NCI-H187 (cell line): ENCODE measurements at places on chromosomes 12 and 14.

DNA sequence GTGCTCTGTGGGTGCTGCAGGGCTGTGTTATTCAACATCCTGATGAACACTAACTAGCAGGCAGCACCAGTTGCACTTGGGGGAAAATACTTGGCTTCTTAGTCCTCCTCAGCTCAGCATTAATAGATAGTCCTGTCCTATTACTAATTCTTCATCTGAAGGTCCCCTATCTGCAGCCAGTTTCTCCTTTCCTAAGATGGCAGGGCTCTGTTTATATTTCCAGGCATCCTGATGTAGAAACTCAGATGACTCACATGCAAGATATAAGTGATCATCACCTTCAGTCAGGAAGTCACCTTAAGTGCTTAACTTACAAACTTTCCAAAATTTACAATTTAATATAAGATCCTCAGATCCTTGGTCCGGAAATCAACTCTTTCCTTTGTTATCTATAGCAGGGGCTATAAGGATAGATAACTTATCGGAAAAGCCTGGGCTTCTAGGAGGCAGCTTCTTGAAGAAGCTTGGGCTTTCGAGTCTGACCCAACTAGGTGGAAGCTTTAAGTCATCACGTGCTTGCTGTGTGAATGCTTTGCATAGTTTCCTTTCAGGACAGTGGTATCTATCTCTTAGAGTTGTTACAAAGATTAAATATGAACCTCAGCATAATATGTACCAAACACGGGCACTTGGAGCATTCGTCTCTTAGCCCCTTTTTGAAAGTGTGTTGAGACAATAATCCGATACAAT is 181.0 kb upstream of the GRIP1 start:
- DNase-seq = no peak

GRCh38 chr14:106562451-106562850 is 1036.1 kb downstream of the TMEM121 start:
- no peak for DNase-seq

DNA sequence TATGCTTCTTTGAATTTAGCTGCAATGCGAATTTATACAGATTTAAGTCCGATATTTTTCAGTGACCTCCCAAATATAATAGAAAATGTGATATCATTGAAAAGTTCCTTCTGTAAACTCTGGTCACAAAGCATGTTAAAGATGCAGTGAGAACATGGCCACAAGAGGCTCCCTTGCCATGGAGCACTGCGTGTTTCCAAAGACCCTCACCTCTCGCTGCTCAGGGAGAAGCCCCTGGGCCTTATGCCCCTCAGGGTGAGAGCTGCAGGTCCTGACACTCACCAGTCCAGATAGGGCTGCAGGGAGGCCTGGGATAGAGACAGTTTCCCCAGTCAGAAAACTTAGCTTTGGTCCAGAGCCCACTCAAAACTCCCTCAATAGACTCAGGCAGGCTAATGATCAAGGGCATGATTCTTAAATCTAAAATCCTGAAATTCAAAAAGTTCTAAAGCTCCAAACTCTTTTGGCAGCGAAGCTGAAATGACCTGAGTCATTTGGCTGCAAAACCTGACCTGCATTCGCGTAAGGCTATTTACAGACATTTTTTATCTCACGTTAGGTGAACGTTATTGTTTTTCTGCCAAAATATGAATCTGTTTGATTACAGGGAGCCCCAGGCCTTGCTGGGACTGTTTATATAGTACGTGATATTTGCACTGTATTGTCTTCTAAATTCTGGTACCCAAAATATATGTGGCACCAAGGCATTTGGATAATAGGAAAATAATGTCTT is 67.8 kb downstream of the CAPZA3 start:
- DNase-seq = no peak

DNA sequence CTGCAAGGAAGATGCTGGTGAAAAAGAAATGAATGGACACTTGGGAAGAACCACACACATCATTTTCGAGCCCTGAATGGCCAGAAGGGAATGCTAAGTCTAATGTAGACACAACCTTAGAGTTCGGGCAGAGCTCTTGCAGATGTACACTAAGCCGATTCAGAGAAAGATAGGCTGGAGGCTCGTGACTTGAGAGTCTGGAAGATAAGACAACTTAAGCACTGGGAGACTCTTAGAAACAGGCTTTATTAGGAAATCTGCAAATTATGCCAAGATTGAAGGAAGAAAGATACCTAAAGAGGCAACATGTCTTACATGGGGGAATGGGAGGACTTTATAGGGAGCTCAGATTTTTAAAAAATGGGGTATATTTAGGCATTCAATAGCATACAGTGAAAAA is 13.5 kb downstream of the TBPL2 start:
- no peak for DNase-seq

- no peak for DNase-seq
These were observed 53.7 kb downstream of the GALNT4 start for GRCh38 chr12:89470741-89471509.

DNA sequence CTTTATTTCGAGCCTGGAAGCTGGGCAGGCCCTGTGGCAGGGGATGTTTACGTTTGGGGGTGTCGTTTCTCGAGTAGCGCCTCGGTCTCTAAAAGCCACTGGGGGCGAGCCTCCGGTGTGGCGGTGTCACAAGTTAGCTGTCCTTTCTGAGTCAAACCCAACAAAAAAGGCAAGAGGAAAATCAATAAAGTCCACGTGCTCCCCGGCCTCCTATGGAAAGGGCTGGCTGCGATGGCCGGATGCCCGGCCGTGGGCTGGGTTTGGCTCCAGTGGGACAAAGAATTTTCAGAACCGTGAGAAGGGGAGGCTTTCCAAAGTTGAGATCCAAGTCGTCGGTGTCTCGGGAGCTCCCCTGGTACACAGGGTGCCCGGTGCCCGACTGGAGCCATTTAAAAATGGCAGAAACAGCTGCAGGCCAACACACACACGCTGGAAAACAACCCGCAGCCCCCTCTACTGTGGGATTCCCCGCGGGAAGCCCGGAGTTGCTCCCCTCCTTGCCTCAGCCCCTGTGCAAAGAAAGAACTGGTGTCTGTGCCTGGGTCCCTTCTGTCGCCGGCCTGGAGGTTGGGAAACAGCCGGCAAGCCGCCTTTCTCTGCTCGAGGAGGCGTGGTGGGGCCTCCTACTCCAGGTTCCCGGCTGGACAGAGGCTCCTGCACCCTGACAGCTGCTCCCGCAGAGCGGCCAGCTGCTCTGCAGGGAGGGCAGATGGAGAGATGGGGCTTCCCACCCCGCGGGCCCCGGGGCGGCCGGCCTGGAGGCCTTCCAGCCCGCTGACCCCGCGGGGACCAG is 1.9 kb downstream of the BCL7A start:
- no peak for DNase-seq

GRCh38 chr12:29082522-29082921 is 66.6 kb upstream of the FAR2 start:
- no peak for DNase-seq

GRCh38 chr14:92607702-92608429 is 94.3 kb downstream of the RIN3 start:
- DNase-seq = no peak

- no peak for DNase-seq
These were observed at the start of gene CD27 for GRCh38 chr12:6444704-6445688. Gene CD27, plus strand, starts transcription at chr12:6444955. Its CDS starts 141 bp downstream, at chr12:6445096.

DNA sequence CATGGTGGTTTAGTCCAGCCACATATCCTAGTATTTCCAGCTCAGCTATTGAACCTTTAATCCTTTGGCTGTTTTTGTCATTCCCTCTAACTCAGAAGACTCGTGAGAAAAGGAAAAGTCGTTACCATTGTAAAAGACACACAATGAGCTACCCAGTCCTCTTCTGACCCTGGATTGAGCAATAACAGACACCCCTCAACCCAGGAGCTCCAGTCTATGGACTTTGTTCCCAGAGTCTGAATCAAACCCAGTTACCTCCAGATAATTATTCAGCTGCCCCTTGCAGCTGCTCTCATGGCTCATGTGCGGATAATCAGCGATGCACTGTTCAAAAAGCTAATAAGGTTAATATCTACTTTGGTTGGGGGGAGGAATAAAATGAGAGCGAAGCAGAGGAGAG is 402.4 kb downstream of the BTG1 start:
- DNase-seq = no peak

GRCh38 chr12:132837693-132838409 is 9.2 kb upstream of the GOLGA3 start:
- no peak for DNase-seq

GRCh38 chr12:77630344-77630743 is 200.3 kb upstream of the NAV3 start:
- no peak for DNase-seq

DNA sequence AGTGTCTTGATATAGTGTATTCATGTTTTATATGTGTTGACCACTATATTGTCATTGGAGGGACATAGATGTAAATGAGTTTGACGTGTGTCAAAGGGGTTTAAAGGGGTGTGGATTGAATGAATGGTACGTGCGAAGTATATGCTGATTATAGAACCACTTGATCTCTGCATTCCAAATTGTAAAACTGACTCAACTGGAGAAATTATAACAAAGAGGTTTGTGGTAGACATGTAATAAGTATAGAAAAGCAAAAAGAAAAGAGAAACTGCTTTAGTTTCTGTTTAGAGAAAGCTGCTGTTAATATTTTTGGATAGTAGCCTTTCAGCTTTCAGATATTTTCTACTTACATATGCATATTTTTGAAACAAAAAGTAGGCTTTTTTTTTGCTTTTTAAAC is 8.9 kb upstream of the MYRFL start:
- DNase-seq = no peak

DNA sequence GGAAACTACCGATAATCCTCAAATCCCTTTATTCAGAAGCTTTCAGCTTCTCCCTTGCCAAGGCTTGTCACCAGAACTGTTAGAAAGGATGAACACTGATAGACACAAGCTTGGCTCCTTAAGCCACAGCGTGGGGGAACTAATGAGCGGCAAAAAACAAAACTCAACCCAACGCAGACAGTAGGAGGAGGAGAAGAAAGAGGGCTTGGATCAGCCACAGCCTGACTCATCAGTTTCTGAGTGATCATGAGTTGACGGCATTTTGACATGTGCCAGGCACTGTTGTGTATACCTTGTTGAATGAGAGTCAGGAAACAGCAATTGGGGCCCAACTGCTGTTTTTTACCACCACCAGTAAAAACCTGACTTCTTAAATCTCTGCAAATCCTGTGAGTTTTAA is 23.7 kb downstream of the PLXNC1 start:
- DNase-seq = no peak

DNA sequence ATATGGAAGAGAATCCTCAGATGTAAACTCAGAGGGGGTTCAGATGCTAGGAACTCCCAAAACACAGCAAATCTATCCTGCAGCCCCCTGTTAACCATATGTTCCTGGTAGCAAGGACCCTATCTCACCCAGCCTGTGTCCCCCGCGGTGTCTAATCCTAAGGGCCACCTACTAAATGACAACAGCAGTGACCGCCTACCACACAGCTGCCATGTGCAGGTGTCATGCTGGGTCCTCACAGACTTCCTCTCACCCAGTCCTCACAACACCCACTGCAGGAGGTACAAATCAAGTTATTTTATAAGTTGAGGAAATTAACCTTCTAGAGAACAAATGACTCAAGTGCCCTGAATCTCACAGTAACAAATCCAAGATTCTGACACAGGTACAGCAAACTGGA is 73.9 kb downstream of the ITPK1 start:
- DNase-seq = no peak

- no peak for DNase-seq
These were observed 394.5 kb upstream of the ATP2B1 start for GRCh38 chr12:90102957-90103652.

DNA sequence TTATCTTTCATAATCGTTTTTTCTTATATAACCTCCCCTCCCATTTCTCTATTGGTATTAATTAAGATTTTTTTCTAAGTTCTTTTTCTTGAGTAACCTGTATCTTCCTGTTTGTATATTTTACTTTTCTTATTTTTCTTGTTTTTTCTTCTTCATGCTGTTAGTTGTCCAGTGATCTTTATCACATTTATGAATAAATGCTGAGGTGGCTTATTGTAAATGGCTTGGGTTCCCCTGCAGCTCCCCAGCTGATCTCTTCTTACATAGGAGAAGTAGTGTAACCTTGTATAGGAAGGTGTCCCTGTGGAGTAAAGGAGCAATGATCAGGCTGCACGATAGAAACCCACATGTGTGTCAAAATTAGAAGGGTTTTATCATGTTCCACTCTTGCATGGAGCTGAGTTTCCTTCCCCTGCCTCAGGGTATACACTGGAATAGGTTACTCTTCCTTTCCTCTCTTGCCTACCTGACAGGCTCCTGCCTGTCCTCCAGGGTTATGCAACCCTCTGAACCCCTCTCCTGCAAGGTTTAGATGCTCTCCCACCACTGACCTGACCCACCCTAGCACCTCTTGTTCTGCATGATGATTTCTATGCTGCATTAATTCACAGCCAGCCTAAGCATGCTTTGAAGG is 334.8 kb upstream of the RGS6 start:
- no peak for DNase-seq

DNA sequence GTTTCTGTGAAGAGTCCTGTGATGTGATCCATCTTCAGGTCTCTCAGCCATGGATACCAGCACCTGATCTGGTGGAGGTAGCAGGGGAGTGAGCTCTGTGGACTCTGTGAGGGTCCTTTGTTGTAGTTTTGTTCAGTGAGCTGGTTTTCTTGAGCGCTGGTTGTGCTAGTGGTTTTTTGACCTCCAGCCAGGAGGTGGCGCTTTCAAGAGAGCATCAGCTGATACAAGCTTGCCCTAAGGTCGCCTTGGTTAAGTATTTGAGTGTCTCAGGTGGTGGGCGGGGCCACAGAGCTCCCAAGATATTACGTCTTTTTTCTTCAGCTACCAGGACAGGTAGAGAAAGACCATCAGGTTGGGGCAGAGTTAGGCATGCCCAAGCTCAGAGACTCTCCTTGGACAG is 139.7 kb downstream of the TTLL5 start:
- DNase-seq = no peak

GRCh38 chr14:76995279-76996035 is 33.1 kb downstream of the IRF2BPL start:
- DNase-seq = no peak

DNA sequence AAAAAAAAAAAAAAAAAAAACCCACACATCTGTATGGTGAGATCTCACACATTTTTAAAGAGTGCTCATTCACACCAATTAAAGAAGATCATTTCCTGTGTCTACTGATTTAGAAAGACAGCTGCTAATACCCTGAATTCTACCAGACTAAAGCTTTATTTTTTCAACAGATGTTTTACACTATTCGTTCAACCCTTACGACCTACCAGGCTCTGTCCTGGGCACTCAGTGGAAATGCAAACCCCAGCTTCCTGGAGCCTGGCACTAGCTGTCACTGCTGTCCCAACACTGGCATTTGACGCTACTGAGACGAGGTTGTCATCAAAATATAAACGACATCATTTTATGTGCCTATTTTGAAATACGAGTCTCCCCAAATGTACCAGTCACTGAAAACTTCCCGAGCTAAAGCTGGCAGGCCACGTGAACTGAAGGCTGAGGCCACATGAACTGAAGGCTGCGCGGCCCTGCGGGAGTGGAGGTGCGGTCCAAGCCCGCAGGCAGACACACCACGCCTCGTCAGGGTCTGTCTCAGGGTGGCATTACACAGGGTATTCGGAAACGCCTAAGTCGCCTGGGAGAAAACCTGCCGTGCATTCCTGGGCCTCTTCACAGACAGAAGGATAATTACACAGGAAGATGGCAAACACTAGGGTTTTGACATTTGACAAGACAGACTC is 27.2 kb downstream of the SLC15A4 start:
- DNase-seq = no peak
